ENCODE measurements at places on chromosomes 1 and 21.
A peak's percentile ranks its signal among the peaks of the same experiment; 100 is the strongest.

DNA sequence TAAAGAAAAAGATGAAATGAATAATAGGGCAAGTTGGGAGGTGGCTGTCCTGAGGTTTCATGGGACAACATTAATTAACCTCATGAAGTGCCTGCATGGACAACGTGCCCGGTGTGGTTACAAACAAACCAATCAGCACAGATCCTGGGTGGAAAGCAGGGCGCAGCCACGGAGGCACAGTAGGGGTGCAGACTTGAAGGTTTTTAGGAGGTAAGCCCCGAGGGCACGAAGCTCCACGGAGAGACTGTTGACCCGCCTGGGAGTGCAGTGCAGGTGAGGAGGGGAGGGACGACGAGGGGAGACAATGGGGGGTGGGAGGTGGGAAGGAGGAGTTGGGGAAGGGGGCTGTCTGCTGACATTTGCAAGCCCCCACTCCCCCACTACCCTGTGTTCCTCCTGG, 2.3 kb upstream of the RIPK4 start:
- no peak for DNase-seq

DNA sequence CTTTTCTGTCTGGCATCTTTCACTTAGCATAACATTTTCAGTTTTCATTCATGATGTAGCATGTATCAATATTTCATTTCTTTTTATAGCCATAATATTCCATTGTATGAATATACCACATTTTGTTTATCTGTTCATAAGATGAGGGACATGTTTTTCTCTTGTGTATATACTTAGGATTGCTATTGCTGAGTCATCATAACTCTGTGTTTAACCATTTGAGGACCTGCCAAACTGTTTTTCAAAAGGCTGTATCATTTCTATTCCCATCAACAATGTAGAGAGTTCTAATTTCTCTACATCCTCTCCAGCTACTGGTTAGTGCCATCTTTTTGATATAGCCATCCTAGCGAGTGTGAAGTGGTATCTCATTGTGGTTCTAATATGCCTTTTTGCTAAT, 26.2 kb downstream of the MPZL1 start:
- no peak for DNase-seq

GRCh38 chr1:156394835-156395461, 25.9 kb downstream of the RHBG start:
- DNase-seq = no peak

DNA sequence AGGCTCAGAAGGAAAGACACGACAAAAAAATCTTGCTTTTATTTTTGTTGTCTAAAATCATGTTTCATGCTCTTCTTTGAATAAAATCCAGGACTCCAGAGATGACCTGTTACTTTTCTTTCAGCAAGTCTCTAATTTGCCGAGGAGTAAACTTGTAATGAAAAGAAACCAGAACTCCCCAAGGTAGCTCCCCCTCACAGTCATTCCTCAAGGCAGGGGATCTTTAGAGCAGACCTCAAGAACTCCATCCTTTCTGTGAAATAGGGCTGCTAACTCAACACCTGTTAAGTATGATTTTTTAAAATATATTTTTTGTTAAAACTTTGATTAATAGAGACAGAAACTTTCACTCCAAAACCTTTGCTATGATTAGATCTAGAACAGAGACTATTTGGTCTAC, 82.7 kb upstream of the ABCD3 start:
- DNase-seq = no peak

GRCh38 chr1:93616996-93617669, 64.5 kb downstream of the BCAR3 start:
- no peak for DNase-seq

DNA sequence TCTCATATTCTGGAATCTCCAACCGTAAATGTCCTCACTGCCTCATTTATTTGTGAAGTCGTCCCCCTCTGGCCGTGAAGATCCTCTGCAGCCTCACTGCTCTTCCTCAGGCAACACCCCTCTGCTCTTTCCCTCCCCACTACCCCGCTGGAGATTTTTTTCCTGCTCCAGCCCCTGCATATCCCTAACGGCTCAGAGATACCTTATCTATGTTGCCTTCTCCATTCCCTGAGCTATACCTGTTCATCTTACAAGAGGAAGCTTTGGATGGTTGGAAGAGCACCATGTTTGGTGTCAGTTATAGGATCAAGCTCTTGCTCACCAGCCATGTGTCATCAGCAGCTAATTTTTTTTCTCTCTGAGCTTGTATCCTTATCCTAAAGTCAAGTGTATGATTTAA, 26.4 kb downstream of the LRRC8B start:
- no peak for DNase-seq

GRCh38 chr1:205286335-205286950, 35.1 kb downstream of the NUAK2 start:
- peak; percentile 31 for DNase-seq

DNA sequence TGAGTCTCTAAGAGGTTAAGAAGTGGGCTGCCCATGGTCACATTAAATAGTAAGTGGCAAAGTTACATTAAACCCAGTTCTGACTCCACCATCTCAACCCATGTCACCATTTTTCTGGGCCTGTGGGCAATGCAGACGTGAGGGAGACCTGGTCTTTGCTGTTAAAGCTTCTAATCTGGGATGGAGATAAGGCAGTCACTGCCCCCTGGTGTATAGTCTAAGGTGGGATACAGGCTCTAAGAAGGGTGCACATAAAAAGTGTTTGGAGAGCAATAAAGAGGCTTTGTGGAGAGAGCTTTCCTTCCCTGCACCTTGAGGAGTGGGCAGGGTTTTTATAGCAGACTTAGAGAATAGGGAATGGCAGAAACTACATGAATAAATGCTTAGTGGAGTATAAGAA, 141.3 kb downstream of the ROR1 start:
- no peak for DNase-seq

DNA sequence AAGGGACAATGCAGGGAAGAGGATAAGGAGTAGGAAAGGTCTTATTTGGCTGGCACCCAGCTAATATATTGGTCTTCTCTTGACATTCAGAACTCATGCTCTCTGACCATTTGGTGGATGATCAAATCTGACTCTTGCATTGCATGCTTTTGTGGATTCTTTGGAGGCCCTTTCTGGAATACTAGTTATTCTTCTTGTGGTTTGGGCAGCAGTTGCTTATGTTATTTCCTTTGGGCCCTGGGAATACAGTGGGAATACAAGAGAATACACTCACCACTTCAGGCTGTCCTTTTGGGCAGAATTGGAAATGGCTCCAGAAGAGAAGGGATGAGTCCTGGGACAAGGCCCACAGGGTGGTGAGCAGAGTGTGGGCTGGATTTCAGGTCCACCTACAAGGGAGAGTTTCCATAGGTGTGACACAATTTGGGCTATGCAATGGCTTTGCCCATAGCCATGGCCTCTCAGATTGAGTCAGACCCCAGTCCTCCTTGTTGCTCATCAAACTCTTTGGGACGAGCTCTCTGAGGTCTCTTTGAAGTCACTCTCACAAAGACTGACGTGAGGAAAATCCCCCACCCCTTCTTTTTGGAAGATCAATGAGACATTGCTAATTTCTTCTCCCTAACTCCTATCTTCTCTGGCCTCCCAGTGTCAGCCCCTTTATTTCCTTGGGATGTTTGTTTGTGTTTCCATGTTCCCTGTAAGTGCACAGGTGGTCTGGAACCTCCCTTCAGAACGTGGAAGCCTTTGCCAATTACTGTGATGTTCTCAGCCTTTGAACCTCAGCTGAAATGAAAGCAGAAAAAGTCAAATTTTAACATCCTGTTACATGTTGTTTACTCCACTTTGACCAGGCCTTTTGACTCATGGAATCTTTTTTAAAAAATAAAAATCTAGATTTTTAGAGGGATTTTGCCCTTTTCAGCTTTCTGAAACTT, 19.4 kb downstream of the HSD11B1 start:
- DNase-seq = no peak

All from activated T-helper 9 cell treated with anti-CD3 and anti-CD28 coated beads, Interleukin-2, amount 50 U/mL, for 16 hours (primary cell).